Keratinocyte (primary cell): ENCODE measurements at places on chromosomes 6 and 20.

DNA sequence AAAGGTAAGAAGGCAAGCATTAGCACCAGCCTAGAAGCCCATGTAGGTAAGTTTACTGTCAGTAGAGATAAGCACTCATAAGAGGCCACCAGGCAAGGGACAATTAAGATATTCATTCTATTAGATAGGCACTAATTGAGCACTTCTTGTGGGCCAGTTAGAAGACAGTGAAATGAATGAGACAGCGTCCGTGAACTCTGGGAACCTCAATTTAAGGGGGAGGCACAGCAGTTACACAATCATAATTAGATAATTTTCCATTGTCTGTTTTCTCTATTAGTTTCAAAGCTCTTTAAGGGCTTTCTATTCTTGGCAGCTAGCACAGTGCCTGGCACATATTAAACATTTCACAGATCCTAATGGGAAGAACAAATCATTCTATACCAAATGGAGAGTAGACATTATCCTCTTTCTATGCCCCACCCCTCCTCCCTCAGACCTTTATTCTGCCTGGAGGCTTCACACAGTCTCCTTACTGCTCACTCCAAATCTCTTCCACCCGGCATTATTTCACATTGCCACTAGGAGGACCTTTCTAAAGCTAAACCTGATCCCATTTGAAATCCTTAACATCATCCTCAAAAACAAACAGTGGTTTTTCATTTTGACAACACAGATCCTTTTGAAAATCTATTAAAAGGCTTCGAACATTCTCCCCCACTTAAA lies 529.6 kb downstream of the ADGRB3 start:
- no peak overlapping the region for H3K27ac ChIP-seq
- H3K36me3 ChIP-seq, result no peaks in the 10 kb centered on the region
- H3K4me1 ChIP-seq, result no peaks in the 10 kb centered on the region
- H3K4me3 ChIP-seq, result no peak overlapping the region

DNA sequence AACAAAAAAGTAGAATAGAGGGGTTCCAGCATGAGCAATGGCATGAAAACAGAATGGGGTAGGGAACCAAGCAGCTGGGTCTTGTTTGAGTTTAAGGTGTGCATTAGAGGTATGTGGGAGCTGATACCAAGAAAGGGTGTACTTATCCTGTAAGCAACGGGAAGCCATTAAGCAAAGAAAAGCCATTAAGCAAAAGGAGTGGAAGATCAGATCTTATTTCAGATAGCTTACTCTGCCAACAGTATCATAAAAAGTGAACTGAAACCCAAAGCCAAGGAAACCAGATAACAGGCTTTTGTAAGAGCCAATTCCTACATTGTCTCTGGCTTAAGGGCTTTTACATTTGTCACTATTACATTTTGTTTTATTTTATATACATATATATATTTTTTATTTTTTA lies 21.3 kb upstream of the BEND6 start:
- H3K27me3 ChIP-seq, result no peaks in the 10 kb centered on the region
- H3K4me3 ChIP-seq, result no peak overlapping the region
- H3K4me1 ChIP-seq, result peaks cover 6% of the 10 kb centered on the region
- H3K27ac ChIP-seq, result no peak overlapping the region

DNA sequence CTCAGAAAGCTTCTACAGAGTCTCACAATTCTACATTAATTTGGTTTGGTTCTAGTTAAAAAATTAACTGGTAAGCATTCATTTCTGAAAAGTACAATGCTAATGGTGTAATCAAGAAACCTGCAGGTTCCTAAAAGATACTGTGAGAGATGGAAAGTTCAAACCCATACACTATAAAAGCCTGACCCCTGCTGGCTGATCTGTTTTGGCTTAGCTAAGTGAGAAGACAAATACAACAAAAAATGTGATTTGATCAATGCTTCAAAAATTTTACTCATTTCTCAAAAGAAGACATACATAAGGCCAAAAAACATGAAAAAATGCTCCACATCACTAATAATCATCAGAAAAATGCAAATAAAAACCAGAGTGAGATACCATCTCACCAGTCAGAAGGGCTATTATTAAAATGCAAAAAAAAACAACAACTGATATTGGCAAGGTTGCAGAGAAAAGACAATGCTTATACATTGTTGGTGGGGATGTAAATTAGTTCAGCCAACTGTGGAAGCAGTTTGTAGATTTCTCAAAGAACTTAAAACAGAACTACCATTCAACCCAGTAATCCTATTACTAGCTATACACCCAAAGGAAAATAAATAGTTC lies 102.8 kb downstream of the MOXD1 start:
- H3K4me3 ChIP-seq, result no peak overlapping the region
- H3K4me1 ChIP-seq, result no peaks in the 10 kb centered on the region
- H3K36me3 ChIP-seq, result no peaks in the 10 kb centered on the region
- H3K27ac ChIP-seq, result no peak overlapping the region

DNA sequence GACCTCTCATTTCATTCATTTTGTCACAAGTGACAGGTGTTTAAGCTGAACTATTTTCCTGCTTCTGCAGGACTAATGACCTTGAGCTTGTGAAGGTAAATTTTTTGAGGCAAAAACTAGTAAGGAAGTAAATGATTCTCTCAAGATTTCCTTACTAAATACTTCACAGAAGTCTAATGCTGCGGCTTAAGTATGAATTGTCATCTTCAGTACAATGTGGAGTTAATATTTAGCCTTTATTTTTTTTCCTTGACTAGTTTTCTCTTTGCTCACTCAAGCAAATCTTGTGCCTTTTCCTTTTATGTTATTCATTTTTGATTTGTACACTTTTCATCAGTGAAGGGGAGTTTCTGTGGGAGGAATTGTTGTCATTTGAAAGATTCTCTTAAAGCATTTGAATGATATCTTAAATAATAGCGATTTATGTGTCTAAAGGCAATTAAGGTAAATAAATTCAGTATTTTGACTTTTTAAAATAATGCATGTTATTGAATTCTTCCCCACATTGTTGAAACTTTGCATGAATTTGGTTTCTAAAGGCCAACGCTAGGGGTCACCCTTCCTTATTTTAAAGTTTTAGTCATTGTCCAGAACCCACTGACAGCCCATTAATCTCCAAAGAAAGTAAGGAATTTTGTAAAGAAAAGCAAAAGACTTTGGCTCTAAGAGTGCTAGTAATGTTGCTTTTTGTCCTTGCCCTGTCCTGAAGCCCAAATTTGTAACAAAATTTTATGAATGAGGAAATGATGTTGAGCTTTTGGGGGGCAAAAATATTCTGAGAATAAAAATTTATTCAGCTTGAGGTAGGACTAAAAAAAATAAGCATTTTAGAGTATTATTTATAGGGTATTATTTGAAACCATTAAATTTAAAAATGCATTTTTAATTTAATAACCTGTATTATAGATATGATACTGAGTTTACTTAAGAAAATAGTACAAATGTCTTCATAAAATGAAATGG lies 157.4 kb upstream of the LAMA2 start:
- H3K4me3 ChIP-seq, result no peak overlapping the region
- H3K4me1 ChIP-seq, result no peaks in the 10 kb centered on the region
- H3K27ac ChIP-seq, result no peak overlapping the region

- no peak overlapping the region for H3K27ac ChIP-seq
- H3K4me1 ChIP-seq, result peaks cover 9% of the 10 kb centered on the region
- H3K36me3 ChIP-seq, result no peaks in the 10 kb centered on the region
- H3K4me3 ChIP-seq, result no peak overlapping the region
- no peaks in the 10 kb centered on the region for H3K27me3 ChIP-seq
Measured at GRCh38 chr6:26516481-26517427, 16.7 kb downstream of the BTN1A1 start.

GRCh38 chr6:135521431-135521830 lies 23.9 kb upstream of the AHI1 start:
- DNase-seq, result no peak
- no peaks in the 10 kb centered on the region for H3K4me1 ChIP-seq
- H3K27me3 ChIP-seq, result no peaks in the 10 kb centered on the region
- no peak overlapping the region for H3K4me3 ChIP-seq
